ENCODE measurements at places on chromosomes 1 and 21.

DNA sequence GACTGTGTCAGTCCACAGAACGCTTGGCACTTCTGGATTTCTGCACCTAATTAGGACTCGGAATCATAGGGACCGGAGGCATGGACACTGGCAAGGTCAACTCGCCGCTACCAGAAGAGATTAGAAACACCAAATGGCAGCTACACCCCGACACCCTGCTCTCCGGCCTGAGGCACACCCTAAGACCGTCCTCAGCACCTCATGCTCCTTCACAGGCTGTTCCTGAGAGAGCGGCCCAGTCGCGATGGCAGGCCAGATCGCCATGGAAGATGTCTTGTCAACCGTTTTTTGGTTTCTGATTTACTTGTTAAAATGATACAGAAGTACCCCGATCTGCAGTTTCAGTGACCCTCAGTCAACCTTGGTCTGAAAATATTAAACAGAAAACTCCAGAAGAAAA is 46.8 kb downstream of the NPHP4 start:
- no peak for DNase-seq

DNA sequence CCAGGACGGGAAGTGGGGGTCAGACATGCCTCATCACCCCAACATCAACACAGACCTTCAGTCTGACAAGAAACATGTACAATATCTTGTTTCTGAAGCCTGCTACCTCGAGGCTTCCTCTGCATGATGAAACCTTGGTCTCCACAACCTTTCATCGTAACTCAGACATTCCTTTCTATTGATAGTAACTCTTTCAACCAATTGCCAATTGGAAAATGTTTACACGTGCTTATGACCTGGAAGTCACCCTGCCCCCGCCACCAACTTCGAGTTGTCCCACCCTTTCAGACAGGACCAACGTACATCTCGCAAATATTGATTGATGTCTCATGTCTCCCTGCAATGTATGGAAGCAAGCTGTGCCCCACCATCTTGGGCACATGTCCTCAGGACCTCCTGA is 159.5 kb downstream of the ETS2 start:
- no peak for DNase-seq

GRCh38 chr21:33936301-33937038 is 20.9 kb upstream of the ATP5PO start:
- peak; percentile 62 for DNase-seq

- no peak for DNase-seq
Observed at GRCh38 chr1:152067929-152068328, 20.9 kb downstream of the TCHHL1 start.

DNA sequence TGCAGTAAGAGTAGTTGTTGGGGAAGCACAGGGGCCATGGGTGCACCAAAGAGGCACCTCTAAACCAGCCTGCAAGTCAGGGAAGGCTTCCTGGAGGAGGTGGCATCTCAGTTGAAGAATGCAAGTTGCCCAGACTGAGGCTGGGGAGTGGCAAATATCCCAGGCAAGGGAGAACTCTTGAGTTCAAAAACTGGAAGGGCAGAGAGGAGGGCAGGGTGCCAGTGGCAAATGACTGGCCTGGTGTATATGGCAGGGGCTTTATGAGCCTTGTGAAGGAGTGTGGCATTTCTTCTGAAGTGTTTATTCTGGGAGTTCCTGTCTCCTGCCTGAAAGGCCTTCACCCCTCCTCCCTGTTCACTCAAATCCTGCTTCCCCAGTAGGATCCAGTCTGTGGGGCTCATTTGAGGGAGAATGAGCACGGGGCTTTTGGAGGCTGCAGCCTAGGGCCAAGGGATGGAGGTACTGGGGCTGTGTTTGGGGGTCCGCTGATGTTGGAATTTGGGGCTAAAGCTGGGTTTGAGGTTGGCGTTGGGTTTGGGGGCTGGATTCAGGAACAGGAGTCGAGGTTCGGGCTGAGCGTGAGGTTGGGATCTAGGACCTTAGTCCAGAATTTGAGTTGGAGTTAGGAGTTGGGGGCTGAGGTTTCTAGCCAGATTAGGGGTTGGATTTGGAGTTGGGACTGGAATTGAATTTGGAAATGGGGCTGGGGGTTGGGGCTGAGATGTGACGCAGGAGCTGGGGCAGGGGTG is at the start of gene TMEM125:
TSS of gene TMEM125 (plus strand) at position 357 of the 749 bp plus-strand sequence. CDS start 2,740 bp downstream, outside the sequence.
- DNase-seq, result no peak

GRCh38 chr1:164718821-164719220 is 159.8 kb downstream of the PBX1 start:
- DNase-seq, result no peak

- no peak for DNase-seq
Observed at GRCh38 chr21:46297338-46298271, 11.5 kb downstream of the YBEY start.

DNA sequence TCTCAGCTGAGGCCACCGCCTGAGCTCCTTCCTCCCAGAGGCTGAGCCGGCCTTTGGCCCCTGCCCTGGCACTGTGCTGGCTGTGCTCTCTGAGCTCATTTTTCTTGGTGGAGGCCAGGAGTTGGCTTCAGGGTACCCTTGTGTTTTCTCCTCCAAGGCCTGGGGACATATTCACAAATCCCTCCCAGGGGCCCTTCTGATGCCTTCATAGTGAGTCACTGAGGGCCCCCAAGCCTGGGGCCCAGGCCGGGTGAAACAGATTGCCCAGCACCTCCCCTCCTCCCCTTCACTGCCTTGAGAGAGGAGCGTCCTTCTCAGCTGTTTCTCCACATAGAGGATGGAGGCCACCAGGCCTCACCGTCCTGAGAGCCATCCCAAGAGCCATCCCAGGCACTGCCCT is 105.8 kb downstream of the SIK1 start:
- no peak for DNase-seq

DNA sequence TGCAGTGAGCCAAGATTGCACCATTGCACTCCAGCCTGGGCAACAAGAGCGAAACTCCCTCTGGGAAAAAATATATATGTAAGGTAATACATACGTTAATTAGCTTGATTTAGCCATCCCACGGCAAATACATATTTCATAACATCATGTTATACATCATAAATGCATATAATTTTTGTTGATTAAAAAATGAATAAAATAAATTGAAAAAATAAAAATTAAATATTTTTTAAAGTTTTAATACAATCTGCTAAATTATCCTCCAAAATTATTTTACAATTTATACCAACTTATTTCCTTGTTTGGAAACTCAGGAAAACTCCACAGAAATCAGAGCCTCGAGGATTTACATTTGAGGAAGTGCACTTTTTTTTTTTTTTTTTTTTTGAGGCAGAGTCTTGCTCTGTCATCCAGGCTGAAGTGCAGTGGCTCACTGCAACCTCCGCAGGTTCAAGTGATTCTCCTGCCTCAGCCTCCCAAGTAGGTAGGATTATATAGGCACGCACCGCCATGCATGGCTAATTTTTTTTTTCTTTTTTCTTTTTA is 12.6 kb upstream of the IPO9 start:
- no peak for DNase-seq

DNA sequence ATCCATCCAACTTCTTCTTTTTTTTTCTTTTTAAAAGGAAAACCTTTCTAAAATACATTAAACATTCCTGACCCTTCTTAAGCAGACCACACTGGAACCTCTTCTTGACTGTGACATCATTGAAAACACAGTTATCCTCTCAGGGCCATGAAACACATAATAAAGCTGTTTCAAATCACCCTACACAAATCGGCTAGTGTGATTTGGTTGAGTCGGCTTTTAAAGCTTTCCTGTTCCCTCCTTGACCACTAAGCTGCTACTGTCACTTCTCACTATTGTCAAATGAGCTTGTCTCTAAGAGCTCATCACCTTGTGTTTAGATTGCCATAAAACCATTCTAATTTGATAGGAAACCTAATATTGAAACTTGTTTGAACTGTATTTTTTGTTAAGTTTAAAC is 5.9 kb downstream of the USP24 start:
- no peak for DNase-seq

- no peak for DNase-seq
Observed at GRCh38 chr1:169091480-169091941, 15.0 kb upstream of the ATP1B1 start.

- DNase-seq, result peak; percentile 9
Observed at GRCh38 chr1:44605914-44606615, 68.2 kb downstream of the TMEM53 start.

DNA sequence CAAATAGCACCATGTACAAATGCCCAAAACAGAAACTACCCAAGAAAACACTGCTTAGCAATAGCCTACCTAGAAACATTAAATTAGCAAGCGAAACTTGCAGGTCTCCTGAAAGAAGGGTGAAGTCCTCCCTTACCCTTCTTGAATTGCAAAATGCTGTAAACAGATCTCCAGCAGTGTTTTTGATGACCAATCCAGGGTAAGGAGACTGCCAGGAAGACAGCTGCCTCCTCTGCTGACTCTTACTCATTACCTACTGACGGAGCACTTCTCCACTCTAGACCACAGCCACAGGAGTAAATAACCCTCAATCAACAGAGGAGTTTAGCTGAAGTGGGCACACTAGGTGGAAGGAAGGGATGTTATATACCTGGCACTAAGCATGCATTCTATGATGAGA is 32.2 kb upstream of the GADD45A start:
- DNase-seq, result peak; percentile 80

DNA sequence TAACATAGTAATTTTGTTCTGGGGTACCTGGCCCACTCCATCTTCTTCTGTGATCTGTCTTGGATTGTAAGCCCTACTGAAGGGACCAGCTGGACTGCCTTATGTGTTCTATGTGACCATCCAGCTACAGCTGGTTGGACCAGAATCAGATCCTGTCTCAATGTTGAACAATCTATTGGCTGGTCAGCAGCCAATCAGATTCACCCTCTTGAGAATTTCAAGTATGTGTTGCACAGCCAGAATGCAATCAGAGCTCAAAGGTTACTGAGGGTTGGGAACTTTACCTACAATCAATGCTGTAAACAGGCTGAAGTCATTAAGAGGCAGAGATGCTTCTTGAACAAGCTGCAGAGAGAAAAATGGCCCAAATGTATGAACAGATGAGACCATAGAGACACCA is 61.9 kb downstream of the KCNC4 start:
- DNase-seq, result no peak

- no peak for DNase-seq
Observed at GRCh38 chr21:32424191-32424535, 11.7 kb downstream of the EVA1C start.

DNA sequence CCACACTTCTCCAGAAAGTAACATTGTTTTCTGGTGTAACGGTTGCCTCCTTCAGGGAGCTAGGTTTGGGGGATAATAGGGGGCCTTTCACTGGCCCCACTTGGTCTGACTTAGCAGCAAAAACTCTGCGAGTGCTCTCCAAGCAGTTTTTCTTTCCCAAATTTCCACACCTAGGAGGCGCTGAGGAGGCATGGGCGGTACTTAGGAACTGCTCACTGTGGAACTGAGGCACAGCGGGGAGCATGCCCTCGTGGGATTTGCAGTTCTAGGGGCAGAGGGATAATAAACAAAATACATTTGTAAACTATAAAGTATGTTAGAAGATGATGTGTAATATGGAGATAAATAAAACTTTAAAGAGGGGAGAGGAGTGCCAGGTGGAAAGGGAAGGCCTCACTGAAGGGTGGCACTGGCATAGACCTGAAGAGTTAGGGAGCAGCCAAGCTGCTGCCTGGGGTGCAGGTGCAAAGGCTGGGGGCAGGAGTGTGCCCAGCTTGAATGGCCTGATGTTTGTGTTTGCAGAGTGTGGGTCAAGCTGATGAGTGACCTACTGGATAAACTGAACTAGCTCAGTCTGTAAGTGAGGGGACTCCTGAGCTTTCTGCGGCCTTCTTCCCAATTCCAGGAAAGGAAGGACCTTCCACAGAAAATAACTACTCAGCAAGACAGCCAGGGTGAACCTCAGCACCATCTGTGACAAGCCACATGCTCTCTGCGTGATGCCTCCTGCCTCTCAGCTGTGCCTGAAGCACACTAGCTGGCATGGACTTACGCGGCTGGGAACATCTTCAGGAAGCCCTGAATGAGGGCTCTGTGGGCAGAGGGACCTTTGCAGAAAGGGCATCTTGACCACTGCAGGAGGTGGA is 1.9 kb downstream of the EPHX1 start:
- DNase-seq, result peak; percentile 32

GRCh38 chr1:162629077-162629627 is 3.1 kb upstream of the DDR2 start:
- no peak for DNase-seq

DNA sequence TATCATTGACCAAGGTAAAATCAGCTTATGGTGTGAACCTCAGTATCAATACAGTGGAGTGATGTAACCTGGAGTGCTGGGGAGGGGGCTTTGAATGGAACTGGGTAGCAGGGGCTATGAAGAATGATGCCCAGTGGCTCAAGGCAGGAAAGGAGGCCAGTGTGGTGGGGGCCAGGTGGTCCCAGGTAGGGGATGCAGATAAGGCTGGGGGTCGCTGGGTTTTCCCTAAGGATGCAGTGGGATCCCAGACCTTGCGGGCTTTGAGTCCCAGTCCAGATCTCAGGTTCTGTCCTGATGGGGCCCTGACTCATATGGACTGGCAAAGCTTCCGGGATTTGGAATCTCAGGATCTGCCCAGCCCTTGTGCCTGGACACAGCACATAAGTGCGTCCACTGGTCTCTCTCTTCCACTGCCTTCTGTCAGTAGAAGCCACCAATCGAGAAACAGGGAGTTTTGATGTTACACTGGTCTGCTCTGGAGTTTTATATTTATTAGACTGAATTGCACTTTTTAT is 52.0 kb downstream of the S100B start:
- DNase-seq, result no peak

GRCh38 chr1:36182734-36183133 is 26.8 kb downstream of the MAP7D1 start:
- no peak for DNase-seq

DNA sequence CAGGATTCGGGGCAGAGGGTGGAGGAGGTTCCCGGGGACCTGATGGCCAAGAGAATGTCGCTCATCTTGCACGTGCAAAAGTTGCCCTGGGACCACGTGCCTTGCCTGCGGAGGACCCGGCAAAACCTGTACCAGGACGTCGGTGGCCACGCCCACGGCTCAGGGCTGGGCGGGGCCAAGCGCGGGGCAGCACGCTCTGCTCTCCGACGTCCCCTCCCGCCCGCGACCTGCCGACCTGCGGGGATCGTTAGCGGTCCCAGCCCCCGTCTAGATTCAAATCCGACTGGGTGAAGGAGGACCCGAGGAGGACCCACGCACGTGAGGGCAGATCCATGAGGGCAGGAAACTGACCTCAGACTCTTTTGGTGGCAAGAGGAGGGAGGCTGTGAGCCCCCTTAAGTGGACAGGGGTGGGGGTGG is at the start of gene C1orf167:
TSS of gene C1orf167 (plus strand) at position 206 of the 419 bp plus-strand sequence. CDS start 2,208 bp downstream, outside the sequence.
- DNase-seq, result no peak

DNA sequence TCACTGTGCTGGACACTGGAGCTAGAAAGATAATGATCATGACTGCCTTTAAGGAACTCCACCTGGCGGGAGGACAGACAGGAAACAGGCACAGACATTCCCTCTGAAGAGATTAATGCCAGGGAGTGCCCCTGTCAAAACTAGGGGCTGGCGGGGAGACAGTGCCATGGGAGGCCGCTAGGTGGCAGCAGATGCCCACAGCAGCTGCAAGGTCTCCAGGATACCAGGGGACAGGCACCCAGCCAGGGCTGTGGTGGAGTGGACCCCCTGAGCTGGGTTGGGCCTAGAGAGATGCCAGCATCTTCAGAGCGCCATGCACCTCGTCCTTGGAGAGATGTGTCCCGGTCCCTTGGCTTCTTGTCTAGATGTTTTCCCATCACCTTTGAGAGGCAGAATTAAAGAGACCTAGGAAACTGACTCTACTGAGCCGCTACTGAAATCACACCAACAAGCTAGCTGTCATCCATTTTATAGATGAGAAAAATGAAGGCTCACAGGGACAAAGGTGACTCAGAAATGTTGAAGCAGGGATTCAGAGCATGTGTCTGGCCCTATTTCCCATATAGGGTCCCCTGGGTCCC is 3.6 kb downstream of the REN start:
- peak; percentile 26 for DNase-seq

All from stromal cell of bone marrow (primary cell).